H54 (cell line): ENCODE measurements at places on chromosomes 1 and 21.

DNA sequence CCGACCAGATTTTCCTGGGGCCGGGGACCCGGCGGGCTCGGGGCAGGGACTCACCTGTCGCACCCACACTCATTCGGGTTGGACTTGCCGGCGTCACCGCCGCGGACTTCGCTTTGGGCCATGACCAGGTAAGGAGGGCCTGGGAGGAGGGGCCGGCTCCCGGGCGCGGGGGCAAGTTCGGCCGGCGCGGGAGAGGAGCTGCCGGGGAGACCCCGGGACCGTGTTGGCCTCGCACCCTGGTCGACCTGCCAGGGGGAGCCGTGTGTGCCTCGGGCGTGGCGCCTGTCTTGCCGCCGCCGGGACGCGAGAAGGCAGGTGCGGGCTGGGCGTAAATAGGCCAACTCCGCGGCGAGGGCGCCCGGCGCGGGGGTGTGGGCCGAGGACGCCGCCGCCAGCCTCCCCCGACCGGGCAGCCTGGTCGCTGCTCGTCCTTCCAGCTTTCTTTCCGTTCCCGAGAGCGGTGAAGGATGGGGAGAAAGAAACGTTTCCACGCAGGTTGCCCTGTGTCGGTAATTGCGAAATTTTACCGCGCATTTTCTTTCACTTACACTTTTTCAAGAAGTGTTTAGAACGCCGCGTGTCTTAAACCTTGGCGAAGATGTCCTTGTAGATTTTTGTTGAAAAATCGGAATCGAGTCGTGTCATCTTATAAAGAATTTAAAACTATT, 558 bp downstream of the USP1 start:
- no peak for DNase-seq

GRCh38 chr1:62597281-62597680, at the start of gene ANGPTL3:
ANGPTL3 (plus strand) TSS chr1:62597520; CDS start chr1:62597567, 47 bp downstream.
- no peak for DNase-seq

- DNase-seq: no peak
Observed at GRCh38 chr1:5386371-5386770, 605.9 kb downstream of the NPHP4 start.

DNA sequence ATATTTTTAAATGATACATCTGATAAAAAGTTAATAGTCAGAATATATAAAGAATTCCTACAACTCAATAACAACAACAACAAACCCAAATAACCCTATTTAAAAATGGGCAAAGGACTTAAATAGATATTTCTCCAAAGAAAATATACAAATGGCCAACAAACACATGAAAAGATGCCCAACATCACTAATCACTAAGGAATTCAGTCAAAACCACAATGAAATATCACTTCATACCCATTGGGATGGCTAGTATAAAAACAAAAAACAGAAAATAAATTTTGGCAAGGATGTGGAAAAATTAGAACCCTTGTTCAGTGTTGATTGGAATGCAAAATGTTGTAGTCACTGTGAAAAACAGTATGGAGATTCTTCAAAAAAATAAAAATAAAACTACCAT, 184.8 kb upstream of the RAB4A start:
- DNase-seq: no peak

DNA sequence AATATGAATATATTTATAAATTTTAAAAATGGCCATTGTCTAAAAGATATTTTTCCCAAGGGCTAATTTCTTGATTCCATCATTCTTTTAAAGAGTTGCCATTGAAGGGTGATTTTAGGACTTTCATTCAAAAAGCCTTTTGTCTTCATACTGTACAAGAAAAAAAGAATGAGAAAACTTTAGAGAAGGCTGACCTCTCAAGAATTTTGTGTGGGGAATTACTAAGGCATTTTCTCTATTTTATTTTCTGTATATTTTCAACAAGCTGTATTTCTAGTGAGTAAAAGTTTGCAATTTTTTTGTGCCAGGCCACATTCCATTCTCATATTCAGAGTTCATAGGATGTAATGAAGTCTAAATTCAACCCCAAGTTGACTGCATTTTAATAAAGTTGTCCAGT, 49.3 kb downstream of the IVNS1ABP start:
- DNase-seq: no peak

GRCh38 chr1:98749152-98749756, 87.7 kb downstream of the SNX7 start:
- no peak for DNase-seq

DNA sequence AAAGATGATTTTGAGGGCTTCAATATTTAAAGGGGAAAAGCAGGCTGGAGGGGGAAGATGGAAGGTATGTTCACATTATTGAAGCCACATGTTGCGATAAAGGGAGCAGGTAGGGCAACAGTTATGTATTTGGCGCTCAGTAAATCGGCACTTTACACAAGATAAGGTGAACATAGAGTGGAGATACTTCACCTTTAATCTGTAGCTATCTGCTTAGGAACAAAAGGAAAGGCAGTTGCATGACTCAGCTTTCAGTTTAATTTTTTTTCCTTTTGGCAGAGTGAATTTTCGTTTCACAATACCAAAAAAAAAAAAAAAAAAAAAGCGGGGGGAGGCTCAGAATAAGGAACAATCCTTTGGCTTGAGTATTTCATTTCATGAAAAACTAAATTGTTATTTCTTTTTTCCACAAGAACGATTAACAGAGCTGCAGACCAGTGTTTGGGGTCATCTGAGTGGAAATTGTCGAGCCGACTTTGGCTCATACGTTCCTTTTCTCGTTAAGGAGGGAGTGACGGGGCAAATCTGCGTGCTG, 1.1 kb upstream of the COQ8A start:
- no peak for DNase-seq

DNA sequence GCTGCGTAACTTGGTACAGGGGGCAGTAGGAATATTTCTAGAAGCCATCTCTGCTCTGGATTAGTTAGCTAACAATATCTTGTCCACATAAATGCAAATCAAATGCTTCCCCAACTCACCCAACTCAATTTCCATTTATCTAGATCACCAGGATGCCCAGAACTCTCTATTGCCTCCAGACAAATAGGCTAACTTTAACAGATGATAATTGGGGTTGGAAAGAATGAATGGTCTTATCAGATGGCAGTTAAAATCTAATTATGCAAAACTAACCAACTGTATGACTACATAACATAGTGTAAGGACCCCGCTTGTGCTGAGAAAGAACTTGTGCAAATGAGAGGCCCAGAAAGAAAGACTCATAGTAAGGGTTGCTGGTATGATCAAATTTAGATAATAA, 1024.8 kb downstream of the PLA2G4A start:
- no peak for DNase-seq

DNA sequence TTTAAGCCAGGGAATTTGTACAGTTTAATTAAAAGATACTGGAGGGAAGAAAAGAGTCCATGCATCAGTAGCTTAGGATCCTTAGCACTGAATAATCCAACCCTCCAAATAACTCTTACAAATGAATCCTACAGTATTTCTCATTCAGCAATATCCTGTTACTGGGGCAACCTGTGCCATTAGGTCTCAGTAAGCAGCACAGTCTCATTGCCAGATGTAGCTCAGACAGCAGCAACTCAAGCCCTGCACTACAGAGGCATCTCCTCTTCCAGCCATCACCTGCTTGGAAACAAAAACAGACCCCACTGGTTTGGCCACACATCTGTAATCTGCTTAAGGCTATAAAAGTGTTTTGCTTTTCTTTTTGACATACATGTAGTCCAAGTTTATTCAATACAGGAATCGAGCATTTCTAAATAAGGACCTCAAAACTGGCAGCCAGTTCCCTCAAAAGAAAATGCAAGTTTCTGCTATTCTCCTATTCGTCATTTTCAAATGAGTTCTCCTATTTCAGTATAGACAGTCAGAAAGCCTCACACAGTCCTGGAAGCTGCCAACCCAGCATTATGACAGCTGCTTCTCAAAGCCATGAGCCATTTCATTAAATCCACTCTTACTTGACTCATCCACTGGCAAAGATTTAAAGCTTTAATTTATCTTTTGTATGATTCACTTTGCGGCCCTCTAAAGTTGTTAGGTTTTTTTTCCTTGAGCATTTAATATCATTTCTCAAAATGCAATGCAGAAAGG, 129.0 kb downstream of the APP start:
- no peak for DNase-seq

DNA sequence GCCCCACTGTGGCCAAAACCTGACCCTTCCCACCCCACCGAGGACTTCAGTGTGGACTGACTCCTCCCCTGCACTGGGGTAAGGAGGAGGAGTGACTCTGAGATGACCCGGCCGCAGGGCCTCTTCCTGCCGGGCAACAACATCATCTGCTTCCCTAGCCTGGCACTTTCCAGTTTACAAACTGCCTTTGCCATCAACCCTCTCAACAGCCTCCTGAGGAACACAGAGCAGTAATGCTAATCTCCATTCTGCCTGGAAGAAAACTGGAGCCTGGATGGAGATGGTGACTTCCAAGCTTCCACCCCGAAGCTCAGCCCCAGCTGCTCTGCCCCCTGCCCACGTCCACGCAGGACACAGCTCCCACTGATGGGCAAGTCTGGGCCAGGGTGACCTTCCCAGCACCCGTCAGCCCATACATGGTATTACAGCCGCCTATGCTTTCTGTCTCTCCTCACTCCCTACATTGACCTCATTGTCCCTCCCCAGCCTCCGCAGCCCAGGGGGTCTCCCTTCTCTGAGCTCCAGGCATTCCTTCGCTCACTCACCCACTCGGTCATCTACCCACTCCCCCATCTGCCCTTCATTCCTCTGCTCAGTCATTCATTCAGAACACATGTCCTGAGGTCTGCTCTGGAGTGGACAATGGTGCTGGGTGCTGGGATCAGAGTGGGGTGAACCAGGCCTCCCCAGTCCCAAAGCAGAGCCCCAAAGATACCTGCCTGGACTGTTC, 34.2 kb downstream of the RAP1GAP start:
- no peak for DNase-seq

DNA sequence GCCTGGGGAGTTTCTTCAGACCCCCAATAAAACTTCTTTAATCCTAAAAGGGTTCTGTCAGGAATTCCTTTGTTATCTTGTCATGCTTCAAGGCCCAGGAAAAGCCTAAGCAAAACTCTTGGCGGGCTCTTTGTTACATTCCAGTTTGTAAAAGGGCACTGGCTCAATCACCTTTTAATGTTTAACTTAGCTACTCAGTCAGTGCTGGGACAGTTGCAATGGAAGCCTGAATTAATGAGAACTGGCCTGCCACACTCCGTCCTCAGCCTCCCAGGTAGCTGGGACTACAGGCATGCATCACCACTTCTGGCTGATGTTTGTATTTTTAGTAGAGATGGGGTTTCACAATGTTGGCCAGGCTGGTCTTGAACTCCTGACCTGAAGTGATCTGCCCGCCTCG, 21.3 kb upstream of the ASB17 start:
- DNase-seq: no peak

- DNase-seq: no peak
Observed at GRCh38 chr1:238624776-238625175, 734.1 kb upstream of the ZP4 start.

GRCh38 chr1:184836141-184836540, 81.5 kb upstream of the EDEM3 start:
- no peak for DNase-seq

- DNase-seq: no peak
Observed at GRCh38 chr1:41529621-41530395, 45.3 kb upstream of the EDN2 start.

GRCh38 chr1:207228987-207229386, 92.5 kb upstream of the CD55 start:
- no peak for DNase-seq

DNA sequence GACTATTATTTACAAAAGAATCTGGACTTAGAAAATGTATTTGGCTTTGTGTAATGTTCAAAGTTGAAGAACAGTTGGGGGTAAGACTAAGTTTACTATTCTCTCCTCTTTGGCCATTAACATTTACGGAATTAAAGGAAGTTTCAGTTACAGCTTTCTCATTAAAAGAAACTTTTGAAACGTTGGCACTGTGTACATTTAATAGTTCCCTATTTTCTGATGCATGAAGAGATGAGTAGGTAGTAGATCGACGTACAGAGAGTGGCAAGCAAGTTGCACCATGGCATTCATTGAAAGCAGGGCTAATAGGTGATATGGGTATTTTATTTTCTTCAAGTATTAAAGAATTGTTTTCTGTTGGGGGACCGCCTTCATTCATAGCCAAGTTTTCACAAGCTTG, 3.2 kb downstream of the ASPM start:
- DNase-seq: no peak

DNA sequence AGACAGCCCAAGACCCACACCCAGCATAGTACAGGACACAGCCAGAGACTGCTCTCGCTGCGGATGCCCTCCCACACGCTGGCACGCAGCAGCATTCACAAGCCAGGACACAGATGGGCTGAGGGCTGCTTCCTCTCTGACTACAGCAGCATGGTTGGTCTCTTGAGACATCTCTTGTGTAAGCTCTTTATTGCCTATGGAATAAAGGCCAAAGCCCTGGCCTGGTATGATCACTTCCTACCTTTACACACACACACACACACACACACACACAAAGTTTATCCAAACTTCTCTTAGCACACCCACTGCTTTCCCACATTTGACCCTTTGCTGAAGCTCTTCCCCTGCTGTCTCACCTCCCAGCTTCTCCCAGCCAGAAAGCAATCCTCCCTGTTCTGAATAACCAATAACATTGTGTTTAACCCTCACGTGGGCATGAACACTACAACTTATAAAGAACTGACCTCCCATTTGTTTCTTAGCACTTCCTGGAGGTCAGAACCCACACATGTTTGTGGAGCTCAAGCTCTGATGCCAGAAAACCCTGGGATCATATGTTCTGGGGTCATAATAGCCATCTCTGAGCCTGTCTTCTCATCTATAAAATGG, 1.2 kb upstream of the LUZP1 start:
- DNase-seq: peak; percentile 59

DNA sequence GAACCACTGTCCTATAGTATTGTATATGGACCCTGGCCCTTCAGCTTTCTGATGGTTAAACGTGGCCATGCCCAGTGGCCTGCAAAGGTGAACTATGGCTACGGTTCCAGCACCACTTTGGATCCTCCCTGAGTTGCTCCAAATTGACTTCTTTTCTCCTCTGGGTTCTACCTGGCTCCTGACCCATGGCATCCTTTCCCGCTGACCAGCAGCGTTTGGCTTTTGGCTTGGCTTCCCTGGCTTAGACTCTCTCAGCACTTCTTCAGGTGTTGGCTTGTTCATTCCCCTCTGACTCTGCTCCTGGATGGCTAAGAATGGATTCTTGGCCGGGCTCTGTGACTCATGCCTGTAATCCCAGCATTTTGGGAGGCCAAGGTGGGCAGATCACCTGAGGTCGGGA, 152.9 kb downstream of the CNIH3 start:
- no peak for DNase-seq

- DNase-seq: peak; percentile 62
Observed at GRCh38 chr1:24150234-24151174, 7.6 kb upstream of the IL22RA1 start.

GRCh38 chr21:35342440-35342839, 293.3 kb upstream of the RUNX1 start:
- no peak for DNase-seq

- no peak for DNase-seq
Observed at GRCh38 chr1:35899941-35900340, 16.9 kb downstream of the AGO1 start.

DNA sequence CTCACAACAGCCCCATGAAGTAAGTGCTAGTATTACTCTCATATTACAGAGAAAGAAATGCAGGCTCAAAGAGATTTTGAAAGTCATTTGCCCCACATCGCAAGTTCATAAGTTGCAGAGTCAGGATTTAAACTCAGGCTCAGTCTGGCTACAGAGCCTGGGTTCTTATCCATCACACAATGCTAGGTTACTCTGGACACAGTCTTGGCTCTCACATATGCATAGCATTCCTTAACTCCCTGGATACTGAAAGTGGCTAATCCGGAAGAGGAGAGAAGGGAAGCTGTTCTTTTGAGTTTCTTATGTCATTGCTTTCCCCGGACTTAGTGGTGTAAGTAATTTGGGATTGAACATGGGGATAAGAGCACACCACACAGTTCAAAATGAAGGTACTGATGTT, 357.4 kb upstream of the PLXNA2 start:
- DNase-seq: no peak
